ENCODE measurements at places on chromosomes 6 and 20. TPM values are rescaled to one million over a fixed set of nuclear protein-coding genes. Genes with fewer than 3 reads are reported as not detected.

SIRPB2 gene
- 1.1 TPM for polyA plus RNA-seq

- no peak for DNase-seq
These were observed 74.8 kb upstream of the KIF16B start for GRCh38 chr20:16647875-16648597.

SAMHD1 gene
- polyA plus RNA-seq: 30.5 TPM

IL20RA gene
- polyA plus RNA-seq: 24.6 TPM

- no peak for DNase-seq
These were observed 1224.8 kb upstream of the EYS start for GRCh38 chr6:66931787-66932186.

Data from muscle of back (tissue), 13 donors.